ENCODE measurements at places on chromosomes 5 and 9.

DNA sequence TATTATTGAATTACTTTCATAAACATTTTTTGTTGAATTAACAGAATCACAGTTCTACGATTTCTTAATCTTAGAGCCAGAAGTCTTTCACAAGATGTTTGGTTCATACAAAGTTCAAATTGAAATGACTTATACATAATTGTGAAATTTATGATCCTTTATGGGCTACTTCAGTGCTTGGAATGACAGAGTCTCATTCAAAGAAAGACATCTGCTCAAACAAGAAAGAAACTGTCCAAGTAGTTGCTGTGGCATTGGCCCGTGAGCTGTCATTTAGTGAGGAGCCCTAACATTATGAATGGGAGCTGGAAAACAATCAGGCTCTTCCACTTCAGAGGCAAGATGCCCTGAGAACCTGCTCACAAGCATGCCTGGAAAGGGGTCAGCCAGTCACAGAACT lies 63.4 kb downstream of the AUH start:
- DNase-seq: peak; percentile 25

- DNase-seq: no peak
Measured at GRCh38 chr9:9170439-9171134, 1371.0 kb upstream of the DMAC1 start.

DNA sequence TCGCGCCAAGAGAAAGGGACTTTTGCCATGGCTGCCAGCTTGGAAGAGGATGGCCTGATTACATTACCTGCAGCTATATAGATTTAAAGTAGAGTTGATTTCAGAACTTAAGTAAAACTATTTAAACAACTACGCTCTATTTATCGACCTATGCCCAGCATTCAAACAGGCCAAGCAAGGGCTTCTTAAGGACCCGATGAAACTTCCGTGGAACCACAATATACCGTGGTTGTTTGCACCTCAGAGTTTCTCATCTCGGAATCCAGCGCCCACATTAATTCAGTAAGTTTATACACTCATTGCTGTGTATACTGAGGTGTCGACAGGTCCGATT lies 505 bp upstream of the CDC14B start:
- DNase-seq: no peak

- DNase-seq: no peak
Measured at GRCh38 chr5:125150041-125150669, 403.7 kb upstream of the ZNF608 start.

DNA sequence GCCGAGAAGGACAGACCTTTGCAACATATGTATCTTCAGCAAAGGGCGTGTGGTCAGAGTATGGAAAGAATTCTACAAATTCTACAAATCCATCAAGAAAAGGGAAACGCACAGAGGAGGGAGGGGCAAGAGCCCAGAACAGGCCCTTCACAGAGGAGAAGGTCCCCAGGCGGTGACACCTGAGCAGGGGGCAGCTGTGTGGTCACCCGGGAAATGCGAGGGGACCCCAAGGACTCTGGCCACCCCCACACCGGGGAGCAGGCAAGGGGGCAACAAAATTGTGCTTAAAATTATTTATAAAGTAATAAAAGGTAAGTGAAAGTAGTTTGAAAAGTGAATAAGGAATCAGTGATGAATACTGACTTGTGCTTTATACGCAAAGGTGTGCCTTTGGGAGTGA lies 17.6 kb downstream of the NACC2 start:
- DNase-seq: peak; percentile 42

DNA sequence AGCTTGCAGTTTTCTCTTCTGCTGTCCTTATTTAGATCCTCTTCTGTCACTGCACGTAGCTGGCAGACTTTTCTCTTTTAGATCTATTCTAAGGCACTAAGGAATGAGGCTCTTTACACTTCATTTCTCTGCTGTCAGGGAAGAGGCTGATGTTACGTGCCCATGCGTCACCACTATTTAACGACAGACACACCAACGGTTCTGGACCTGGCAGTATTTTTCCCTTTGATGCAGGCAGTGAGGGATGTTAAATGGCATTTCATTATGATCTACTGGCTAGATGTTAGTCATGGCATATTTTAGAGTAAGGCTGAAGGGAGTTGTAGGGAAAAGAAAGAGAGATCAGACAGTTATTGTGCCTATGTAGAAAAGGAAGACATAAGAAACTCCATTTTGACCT lies 8.2 kb upstream of the CRHBP start:
- DNase-seq: no peak

DNA sequence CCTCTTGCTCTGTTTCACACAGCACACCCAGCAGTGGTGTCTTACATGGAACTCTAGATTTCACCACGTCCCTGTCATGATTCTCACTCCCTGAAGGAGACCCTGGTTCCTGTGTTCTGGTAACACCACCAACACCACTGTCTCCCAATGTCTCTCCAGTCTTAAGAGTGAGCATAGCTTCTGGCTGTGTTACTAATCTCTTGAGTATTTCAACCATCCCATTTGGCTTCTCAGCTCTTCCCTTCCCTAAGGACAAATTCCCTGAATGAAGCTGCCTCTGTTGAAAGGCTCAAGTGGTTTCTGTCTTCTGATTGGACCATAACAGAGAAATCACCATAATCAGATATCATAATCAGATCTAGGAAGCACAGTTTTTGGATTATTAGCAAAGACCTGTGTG lies 311.8 kb downstream of the DNAH5 start:
- no peak for DNase-seq

DNA sequence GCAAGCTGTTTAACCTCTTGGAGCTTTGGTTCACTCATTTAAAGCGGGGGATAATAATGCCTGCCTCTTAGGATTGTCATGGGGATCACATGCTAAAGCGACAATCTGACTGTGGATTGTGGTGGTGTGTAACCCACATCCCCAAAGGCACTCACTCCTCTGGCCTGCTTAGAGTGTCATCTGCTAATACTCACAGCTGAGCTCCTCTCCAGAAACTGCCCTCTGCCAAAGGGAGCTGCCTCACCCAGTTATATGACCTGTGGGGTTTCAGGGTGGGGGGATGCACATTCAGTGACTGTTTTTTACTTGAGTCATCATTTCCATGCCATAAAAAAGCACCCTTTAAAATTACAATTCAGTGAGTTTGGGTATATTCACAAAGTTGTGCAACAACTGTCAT lies 110.0 kb upstream of the SPOCK1 start:
- no peak for DNase-seq

GRCh38 chr5:123125962-123126732 lies 37.1 kb downstream of the PRDM6 start:
- no peak for DNase-seq

GRCh38 chr5:126603402-126603991 lies 2.8 kb downstream of the PHAX start:
- no peak for DNase-seq

DNA sequence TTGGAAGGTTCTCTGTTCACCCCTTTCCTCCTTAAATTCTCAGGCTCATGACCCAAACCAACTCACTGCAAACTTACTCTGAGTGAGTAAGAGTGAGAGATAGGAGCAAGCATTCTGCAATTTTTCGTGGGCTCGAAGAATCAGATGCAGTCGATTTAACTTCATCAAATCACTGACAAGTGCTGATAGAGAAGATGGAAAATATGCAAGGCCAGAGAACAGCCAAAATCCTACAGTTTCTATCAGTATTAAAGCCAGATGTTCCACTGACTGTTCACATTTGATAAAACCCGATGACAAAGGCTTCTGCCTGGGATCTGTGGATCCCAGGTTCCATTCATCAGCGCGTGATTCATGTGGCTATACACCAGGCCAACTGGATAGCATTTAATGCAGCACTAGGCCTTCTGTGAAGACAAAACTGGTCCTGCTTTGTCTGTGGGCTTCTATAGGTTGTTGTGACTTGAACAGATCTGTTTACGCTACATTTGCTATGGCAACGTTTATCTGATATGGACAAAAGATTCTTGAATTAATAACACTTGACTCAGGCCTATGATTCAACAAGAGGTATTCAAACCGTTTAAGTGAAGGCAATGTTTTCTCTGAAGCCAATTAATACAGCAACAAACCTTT lies 251.2 kb downstream of the NFIB start:
- no peak for DNase-seq

DNA sequence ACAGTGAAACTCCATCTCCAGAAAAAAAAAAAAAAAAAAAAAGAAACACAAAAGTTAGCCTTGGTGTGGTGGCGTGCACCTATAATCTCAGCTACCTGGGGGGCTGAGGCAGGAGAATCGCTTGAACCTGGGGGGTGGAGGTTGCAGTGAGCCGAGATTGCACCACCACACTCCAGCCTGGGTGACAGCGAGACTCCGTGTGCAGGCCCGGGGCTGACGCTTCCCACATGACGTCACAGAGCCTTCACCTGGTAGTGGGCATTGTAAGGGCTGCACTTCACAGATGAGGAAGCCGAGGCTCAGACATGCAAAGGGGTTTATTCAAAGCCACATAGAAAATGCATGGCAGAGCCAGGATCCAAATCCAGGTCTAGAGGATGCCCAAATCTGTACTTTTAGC lies 114.2 kb downstream of the GAPVD1 start:
- no peak for DNase-seq

DNA sequence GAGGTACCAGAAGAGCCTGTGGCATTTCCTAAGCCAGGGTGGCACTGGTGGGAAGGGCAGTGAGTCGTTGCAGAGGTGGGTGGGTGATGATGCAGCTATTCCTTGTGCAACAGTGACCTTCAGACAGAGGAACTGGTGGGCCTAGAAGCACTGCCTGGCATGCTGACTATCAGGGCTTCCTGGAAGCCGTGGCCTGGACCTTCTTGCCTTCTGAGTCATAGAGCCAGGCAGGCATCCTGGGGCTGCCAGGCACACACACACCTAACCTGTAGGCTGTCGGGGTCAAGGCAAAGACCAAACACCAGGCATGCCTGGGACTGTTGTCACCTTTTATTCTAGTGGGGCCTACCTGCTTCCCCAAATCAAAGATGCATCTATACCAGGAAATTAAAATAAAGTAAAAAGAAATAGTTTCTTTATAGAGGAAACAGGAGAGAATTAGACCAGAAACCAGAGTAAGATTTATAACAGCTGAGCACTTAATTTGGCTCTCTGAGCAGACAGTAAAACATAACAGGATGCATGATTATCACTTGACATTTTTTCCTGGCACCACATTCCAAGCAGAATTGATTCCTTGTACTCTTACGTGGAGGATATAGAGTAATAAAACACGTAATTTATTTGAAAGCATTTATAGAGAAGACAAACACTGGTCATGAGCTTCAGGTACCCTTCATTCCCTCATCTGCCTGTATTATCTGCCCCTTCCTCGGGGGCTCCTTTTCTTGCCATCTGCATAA lies 25.1 kb downstream of the NANS start:
- peak; percentile 90 for DNase-seq

GRCh38 chr5:168676501-168676900 lies 97.3 kb upstream of the PANK3 start:
- no peak for DNase-seq

- no peak for DNase-seq
Measured at GRCh38 chr5:132750471-132751230, 3.4 kb downstream of the CCNI2 start.

- no peak for DNase-seq
Measured at GRCh38 chr9:115250621-115251032, 132.7 kb upstream of the TNC start.

DNA sequence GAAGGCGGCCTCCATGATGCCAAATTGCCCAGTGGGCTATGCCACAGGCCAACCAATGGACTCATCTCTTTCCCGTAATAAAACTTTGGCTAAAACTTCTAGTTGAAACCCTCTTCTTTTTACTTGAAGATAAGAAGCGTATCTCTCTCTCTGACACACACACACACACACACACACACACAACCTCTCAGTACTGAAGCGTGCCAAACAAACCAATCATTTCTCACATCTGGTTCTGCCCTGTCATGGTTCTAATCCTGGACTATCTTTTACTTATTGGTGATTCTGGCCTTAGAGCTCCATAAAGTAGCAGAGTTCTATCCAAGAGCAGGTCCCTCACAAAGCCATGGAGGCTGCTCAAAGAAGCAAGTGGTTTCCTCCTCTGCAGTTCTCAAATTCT lies 64.6 kb downstream of the PTCH1 start:
- DNase-seq: no peak

- DNase-seq: no peak
Measured at GRCh38 chr5:2633992-2634391, 117.5 kb downstream of the IRX2 start.

DNA sequence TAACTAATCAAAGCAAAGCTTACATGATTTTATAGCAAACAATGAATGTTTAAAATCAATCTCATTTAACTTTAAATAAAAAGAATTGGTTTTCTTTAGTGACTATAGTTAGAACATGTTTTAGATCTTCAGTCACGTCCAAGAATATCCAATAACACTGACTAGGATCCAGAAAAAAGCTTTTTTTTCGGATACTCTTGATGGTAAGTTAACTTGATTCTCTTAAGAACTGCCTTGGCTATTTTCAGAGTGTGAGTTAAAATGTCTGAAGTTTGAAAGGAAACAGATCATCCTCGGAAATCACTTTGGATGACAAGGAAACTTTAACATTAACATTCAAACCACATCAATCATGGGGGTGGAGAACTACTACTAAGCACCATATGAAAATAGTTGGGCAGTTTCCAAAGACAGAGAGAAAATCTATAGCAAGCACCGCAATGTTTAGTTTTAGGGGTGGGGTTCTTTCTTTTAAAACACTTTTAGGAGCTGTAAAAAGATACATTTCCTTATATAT lies 83.7 kb upstream of the SLC27A6 start:
- no peak for DNase-seq

DNA sequence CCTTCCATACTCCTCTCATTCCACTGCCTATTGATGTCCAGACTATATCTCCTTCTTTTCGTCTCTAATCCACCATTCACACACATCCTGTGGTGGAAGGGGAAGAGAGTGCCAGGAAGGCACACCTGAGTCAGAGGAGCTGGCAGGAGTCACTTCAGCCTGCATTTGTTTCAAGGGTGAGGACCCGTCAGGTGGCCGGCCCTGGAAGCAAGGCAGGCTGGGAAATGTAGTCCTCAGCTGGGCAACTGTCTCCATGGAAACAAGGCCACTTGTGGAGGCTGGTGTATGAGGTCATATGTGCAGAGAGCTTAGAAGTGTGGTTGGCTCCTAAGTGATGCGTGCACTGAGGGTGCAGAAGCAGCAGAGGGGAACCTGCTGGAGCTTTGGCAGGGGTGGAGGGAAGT lies 278.4 kb downstream of the NSG2 start:
- peak; percentile 23 for DNase-seq

- DNase-seq: no peak
Measured at GRCh38 chr5:168833936-168834335, 254.8 kb upstream of the PANK3 start.

GRCh38 chr9:20603524-20604268 lies 18.6 kb downstream of the MLLT3 start:
- DNase-seq: no peak

- no peak for DNase-seq
Measured at GRCh38 chr5:137708796-137709559, 26.9 kb downstream of the KLHL3 start.

- no peak for DNase-seq
Measured at GRCh38 chr9:133506653-133507038, 18.1 kb downstream of the MYMK start.

GRCh38 chr9:106753155-106753671 lies 109.8 kb upstream of the ZNF462 start:
- peak; percentile 64 for DNase-seq

DNA sequence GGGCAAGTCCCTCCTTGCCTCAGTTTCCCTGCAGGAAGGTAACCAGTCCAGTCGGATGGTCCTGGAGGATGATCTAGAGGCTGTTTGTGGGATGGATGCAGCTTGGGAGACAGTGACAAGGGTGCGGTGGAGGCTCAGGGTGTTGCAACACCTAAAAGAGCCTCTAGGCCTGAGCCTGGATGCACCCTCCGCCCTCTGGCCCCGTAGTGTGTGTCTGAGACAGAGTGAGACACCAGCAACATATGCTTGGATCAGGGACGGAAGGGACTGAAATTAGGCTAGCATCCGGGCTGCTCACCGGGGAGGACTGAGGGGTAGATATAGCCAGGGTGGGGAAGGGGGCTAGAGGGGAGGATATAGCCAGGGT lies 1.1 kb downstream of the CRAT start:
- DNase-seq: peak; percentile 39
